ENCODE measurements at places on chromosomes 1 and 21.
A peak's percentile ranks its signal among the peaks of the same experiment; 100 is the strongest.

DNA sequence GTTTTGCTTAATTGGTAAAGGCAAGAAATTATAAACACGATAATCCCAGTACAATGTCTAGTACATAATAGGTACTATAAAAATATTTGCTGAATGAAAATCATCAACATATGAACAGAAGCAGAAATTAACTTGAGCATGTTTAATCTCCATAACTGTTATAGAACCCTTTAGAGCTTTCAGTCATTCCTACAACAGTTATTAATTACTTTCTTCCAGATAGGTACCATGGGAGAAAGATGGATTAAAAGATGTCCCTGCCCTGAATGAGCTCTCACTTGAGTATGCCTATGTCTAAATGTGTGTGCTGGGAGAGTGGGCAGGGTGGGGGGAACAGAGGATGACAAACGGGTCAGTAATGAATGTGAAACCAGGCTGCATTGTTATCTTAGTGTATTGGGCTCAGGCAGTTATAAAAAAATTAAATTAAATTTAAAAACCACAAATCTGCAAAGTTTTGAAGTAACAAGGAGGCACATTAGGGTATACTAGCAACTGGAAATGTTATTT lies 2.4 kb downstream of the EPS15 start:
- no peak for DNase-seq

DNA sequence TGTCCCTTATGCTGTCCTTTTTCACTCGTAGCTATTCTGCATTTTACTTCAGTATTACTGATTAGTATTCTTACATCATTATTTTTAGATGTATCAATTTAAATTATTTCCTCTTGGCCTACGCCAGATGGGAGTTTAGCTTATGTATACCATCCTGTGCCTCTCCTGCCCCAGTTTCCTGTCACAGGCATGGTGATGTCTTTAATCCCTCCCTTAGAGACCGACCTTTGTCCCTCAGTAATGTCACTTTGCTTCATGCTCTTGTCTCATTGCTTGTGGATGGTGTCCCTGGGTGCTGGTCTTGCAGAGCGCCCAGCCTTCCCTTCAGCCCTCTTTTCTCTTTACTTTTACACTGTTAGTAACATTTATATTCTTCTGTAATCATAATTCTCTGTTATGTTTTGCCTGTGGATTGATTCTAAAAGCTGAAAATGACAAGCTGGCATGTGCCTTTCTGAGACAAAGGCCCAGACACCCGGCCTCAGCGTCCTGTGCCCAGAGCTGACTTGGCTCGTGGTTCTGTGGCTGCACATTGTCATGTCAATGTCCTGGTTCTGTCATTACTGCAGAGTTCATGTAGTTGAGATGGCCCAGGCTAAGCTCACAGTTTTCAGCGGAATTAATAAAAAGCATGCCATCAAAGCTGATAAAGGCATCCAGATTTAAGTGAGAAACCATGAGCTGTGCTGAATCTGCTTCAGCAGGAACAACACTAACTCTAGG lies 100.7 kb downstream of the MTR start:
- no peak for DNase-seq

GRCh38 chr1:109040989-109041620 lies 797 bp downstream of the WDR47 start:
- DNase-seq, result no peak

- DNase-seq, result no peak
Observed at GRCh38 chr21:36471254-36471723, 8.6 kb downstream of the CLDN14 start.

DNA sequence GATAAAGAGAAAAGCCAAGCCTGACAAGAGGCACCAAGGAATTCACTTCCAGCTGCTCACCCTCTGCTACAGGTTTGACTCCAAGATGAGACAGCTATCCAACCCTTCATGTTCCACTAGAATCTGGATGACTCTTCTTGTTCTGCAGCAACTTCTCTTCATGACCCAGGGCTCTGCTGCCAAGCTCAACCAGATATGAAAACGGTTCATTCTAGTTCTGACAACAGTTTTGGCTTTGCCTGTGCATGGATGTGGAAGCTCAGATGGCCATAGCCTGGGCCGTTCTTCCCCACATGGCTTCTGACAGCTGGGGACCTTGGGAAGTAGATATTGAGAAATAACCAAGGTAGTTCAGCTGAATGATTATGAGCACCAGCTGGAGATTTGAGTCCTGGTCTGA lies 13.7 kb downstream of the PI4KB start:
- DNase-seq, result no peak

DNA sequence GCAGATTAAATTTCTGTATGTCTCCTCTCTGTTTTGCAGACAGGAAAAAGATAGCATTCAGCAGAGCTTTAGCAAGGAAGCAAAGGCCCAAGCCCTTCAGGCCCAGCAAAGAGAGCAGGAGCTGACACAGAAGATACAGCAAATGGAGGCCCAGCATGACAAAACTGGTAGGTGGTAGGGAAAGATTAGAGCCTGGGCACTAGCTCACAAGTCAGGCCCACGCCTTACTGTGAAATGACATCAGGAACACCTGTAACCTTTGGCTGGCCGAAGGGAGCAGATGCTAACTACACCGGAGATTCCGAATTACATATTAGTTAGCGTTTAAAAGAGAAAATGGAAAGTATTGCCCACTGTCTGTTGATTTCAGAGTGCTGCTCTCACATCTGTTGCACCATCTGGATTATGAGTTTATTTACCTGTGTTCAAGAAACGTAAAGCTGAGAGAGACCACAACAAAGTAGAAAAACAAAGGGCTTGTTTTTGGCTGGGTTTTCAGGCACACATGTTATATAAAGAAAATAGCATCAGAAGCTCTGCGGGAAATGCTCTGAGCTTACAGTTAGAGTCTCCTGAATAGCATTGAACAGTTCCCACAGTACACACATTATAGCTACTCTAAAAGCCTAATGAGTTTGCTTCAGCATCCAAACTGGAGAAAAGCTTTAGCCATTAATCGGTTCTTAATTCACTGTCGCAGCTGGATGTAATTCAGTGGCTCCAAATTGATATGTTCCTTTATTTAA lies 160.0 kb downstream of the SDCCAG8 start:
- DNase-seq, result no peak

DNA sequence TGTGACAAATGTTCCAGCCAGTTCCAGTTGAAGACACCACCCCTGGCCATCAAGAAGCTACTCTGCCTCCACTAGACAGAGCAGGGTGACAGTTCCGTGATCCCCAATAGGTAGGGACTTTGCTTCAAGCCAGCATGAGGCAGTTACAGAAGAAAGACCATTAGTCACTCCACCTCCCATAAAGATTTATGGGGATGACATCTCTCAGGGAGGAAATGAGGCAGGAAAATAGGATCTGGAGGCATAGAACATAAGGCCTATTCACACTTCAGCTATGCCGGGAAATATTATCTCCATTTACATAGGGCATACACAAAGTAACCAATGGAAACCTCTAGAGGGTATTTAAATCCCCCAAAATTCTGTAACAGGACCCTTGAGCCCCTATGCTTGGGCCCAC lies 3.5 kb upstream of the GBP7 start:
- DNase-seq, result no peak

- no peak for DNase-seq
Observed at GRCh38 chr1:38222891-38223290, 176.3 kb upstream of the POU3F1 start.

GRCh38 chr1:226635456-226635941 lies 86.9 kb downstream of the STUM start:
- DNase-seq, result no peak

- no peak for DNase-seq
Observed at GRCh38 chr1:117372863-117373412, 5.7 kb downstream of the MAN1A2 start.

DNA sequence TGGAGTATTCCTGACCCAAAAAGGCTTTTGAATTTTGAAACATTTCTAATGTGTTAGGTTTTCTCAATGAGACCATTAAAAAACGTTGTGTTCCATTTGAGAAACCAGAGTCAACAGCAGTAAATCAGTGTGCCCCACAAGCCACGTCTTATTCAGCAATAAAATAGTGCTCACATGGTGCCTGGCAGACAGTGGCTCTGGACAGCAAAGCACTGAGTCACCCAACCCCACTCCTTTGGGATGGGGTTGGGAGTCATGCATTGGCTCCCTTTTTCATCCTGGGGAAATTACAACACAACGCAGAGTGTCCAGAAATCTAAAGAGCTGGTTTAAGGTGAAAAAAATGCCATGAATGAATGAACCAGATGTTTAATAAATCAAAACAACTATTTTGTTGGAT lies 46.5 kb downstream of the KCNJ15 start:
- DNase-seq, result no peak

DNA sequence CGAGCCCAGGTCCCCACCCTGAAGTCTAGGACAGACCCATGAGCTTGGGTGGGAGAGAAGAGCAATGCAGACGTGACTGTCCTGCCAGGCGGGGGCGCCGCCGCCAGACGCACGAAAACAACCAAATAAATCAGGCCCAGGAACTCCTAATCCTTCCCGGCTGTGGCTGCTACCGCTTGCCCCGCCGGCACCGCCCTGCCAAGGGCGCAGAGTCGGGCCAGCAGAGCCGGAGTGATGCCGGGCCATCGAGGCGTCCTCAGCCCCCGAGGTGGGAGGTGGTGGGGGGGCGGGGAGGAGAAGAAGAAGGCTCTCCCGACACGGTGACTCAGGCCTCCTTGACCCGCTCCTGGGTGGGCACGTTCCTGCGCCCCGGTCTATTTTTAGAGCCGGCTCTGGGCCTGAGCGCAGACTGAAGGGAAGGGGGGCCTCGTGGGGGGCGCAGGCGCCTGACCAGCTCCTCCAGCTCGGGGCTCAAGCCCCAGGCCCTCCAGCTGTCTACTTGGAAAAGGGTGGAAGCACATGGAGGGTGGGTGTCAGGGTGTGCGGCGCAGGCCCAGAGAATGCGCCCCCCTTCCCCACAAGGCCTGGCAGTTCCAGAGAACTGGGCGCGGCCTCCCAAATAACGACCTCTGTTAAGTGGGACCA lies 10.7 kb upstream of the COL16A1 start:
- no peak for DNase-seq

- DNase-seq, result peak; percentile 66
Observed at GRCh38 chr1:182484531-182485257, 34.7 kb downstream of the RGSL1 start.

GRCh38 chr1:86448670-86449069 lies 20.1 kb upstream of the CLCA1 start:
- DNase-seq, result no peak

- DNase-seq, result no peak
Observed at GRCh38 chr1:113519556-113519955, 129.2 kb downstream of the MAGI3 start.

DNA sequence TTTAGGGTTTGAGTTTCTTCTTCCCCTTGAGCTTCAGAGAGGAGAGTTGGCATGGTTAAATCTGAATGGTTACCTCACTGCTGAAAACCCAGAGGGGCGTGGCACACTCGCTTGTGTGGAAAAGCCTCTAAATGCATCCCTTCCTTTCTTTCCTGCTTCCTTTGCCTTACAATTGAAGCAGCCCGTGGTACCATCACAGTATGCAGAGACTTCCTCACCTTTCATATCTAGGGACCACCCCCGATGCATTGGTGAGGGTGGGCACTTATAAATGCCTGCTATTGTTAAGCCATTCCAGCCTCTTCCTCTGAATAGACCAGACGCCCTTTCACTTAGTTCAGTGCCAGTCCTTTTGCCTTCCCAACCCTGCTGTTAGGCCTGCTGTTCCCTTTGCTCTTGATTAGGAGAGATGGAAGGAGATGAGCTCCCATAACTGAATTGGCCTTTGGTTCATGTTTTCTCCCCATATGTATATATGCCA lies 21.9 kb upstream of the LAX1 start:
- no peak for DNase-seq

GRCh38 chr1:48033495-48034045 lies 36.4 kb upstream of the TRABD2B start:
- no peak for DNase-seq

GRCh38 chr1:173448945-173449344 lies 28.2 kb upstream of the PRDX6 start:
- no peak for DNase-seq

DNA sequence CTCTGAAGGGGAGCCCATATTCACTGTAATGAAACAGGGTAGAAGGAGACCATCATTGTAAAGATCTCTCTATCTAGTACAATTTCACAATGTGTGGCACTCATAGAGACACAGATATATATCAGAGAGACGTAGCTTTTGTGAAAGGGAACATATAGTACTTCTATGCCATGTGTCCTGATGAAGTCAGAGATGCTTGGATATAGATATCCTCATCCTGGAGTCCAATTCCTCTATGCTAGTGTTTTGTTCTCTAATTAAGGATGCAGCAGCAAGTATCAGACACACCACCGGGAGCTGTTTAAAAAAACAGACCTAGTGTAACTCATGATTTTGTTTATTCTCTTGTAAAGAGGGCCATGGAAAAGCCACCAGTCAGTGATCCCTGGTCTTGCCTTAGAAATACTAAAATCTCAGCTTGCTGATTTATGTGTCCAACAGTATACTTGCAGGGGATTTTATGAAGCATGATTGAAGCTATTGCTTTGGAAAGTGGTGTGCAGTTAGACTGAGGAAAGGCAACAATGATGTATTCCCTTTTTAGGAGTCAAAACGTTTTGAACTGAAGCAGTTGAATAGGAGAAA lies 2.5 kb downstream of the NCAM2 start:
- no peak for DNase-seq
